ENCODE measurements at places on chromosomes 4 and X.

GRCh38 chrX:49876750-49877149 is 2.5 kb upstream of the USP27X start:
- DNase-seq = no peak

- no peak for DNase-seq
Measured at GRCh38 chrX:131330735-131331134, 41.6 kb upstream of the IGSF1 start.

- DNase-seq = no peak
Measured at GRCh38 chr4:82437285-82438005, 7.1 kb downstream of the ENOPH1 start.

- DNase-seq = no peak
Measured at GRCh38 chrX:15702488-15703371, 35.3 kb upstream of the CA5B start.

- no peak for DNase-seq
Measured at GRCh38 chr4:52298444-52298843, 247.3 kb downstream of the SPATA18 start.

- DNase-seq = no peak
Measured at GRCh38 chr4:165964591-165964990, 91.6 kb downstream of the TLL1 start.

- no peak for DNase-seq
Measured at GRCh38 chr4:119103263-119103662, 32.4 kb upstream of the MYOZ2 start.

DNA sequence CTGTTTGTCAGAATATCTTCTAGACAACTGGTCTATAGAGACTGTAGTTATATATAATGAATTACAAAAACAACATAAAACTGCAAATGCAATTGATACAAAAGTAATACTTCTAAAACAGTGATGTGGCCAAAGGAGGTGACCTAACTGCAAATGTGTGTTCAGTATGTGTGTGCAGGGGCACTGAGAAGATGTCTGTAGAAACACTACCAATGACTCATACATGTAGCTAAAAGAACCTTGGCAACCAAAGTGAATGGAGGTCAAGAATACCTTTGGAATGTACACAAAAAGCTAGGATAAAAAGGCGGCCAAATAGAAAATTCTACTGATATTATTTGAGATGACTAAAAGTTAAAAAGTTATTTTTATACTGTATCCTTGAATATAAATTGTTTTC is 261.8 kb downstream of the CAMK2D start:
- DNase-seq = no peak
